Activated CD4-positive, alpha-beta T cell treated with anti-CD3 and anti-CD28 coated beads, Interleukin-2, amount 50 U/mL, for 48 hours (primary cell): ENCODE measurements at places on chromosomes 3 and 15.
A peak's percentile ranks its signal among the peaks of the same experiment; 100 is the strongest.

- DNase-seq, result no peak
Observed at GRCh38 chr3:39933986-39934693, 124.7 kb downstream of the MYRIP start.

GRCh38 chr15:32910839-32911238 is 193.0 kb downstream of the GREM1 start:
- DNase-seq, result no peak

GRCh38 chr3:169348276-169348675 is 315.2 kb downstream of the MECOM start:
- DNase-seq, result no peak

DNA sequence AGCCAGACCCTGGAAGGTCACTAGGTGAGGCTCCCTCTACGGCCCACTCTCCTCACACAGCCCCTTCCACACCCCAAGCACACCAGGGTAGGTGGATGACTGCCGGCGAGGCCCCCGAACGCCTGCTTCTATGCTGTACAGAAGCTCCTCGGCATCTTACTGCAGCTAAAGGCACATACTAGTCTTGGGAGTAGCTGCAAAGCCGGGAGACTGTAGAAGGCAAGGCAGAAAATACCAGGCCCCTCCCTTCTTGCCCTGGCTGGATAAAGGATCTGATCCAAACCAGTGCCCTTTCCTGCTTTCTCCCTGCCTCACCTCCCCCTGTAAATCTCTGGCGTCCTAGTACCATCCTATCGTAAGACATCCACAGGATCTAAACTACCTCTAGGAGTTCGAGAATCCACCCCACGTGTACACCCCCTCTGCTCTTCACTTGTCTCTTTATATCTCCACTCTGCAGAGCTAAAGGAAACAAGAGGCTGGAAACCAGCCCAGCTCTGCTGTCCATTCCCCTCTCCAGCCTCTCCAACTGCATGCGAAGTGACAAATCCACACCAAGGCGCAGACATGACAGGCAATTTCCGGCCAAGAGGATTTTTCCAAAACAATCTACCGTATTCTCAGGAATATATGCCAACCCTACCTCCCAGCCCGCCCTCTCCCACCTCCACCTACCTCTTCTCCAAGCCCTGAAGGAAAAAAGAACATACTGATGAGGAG is 11.8 kb downstream of the TNK2 start:
- no peak for DNase-seq

GRCh38 chr3:122004991-122005565 is 17.0 kb downstream of the ILDR1 start:
- peak; percentile 50 for DNase-seq

DNA sequence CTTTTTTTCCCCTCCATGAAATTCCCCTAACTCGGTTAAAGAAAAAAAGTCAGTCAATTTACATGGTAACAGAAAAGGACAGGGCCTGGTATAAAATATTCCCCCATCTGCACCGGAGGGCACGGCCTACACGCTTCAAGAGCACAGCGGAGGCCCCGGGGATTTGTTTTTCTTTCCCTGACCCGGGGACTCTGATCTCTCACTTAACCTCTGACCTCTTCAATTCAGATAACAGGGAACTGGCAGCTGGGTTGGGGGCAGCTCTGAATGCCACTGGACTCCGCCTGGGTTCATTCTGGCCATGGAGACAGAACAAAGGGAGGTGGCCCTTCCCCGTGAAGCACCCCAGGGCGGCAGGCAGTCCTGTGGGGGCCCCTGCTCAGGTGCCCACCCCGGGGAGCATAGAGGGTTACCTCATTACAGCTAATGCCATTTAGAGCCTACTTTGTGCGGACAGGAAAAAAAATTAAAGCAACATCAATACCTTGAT is 257.5 kb downstream of the SHQ1 start:
- no peak for DNase-seq

DNA sequence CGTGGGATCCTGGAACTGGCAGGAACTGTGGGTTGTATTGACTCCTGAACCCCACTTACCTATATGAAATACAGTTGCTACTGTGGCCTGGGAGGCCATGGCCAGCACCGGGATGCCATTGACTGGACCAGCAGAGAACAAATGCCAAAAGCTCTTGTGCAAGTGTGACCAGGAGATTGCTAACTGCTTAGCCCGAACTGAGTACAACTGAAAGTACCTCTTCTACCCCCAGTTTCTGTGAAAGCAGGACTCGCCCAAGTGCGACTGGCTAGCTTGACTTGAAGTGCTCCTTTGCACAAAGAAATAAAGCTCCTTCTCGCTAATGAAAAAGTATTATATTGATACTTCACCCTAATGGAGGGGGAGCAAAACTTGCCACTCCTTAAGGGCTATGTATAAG is 101.3 kb upstream of the ATP11B start:
- no peak for DNase-seq

GRCh38 chr3:186452517-186452916 is 90.5 kb upstream of the DGKG start:
- DNase-seq, result no peak

GRCh38 chr3:122803977-122804376 is 9.1 kb downstream of the SLC49A4 start:
- DNase-seq, result peak; percentile 15

DNA sequence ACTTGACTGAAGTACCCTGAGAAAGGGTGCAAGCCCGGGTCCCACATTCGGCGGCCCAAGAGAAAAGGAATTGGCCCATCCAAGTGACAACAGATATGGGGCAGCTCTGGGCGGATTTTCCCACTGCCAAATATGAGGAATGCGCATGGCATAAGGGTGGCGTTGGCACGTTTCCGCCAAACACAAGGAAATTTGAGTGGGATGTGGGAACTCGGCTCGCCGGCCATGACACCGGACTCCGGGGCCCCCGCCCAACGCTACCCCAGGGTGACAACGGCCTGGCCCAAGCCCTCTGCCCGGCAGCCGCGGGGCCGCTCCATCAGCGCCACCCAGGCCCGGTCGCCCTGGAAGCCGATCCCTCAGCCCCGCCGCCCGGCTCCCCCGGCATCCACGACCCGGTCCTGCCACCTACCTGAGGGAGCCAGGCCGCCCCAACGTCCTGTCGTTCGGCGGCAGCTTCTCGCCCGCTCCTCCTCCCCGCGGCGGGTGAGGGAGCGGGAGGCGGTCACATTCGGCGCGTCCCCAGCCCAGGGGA is 449 bp downstream of the RAF1 start:
- peak; percentile 50 for DNase-seq

GRCh38 chr3:116441652-116442051 is 3.6 kb downstream of the LSAMP start:
- no peak for DNase-seq

- DNase-seq, result no peak
Observed at GRCh38 chr3:25287291-25287884, 140.7 kb upstream of the RARB start.

- DNase-seq, result no peak
Observed at GRCh38 chr15:67515557-67515956, 5.4 kb upstream of the C15orf61 start.

DNA sequence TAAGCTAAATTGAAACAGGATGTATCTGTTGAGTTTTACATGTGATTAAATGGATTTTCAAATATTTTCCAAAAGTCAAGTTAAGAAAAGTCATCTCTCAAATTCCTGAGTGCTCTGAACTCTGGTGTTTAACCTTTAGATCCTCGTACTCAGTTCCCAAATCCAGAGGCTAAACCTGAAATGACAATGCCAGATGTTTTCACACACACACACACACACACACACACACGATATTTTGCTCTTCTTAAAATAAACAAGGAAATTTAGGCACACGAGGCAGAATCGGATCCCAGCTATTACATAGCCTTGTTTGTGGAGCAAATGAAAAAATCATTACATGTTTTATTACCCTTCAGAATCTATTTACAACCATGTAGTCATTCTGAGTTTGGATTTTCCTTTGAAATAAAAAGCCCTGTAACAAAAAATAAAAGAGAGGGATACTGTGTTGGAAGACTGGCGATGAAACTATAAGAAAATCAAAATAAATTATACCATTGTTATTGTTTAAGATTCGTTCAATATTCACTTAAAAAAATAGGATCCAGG is 20.6 kb upstream of the UBE2E1 start:
- no peak for DNase-seq

GRCh38 chr3:107963581-107963980 is 127.2 kb downstream of the CD47 start:
- DNase-seq, result no peak

GRCh38 chr3:57727106-57727505 is 29.0 kb upstream of the SLMAP start:
- no peak for DNase-seq
